Hematopoietic multipotent progenitor cell (in vitro differentiated cells): ENCODE measurements at places on chromosomes 5 and 9.
A peak's percentile ranks its signal among the peaks of the same experiment; 100 is the strongest.

DNA sequence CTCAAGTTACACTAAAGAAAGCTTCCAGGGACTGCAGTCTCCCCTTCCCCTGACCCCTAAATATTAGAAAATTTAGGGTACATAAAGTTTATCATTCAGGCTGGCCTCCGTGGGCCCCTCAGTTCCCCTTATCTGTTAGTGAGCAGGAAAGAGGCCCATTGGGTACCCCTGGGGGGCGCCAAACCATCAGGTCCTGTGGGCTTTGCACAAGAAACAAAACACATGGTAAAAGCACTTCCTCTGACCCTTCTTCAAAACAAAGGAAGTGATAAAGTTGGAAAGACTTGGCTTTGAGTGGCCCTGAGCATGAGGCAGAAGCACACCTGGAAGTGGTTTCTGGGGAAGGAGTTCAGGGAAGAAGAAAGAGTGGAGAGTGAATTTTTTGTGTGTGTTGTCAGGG, 213.0 kb downstream of the SMARCA2 start:
- DNase-seq = peak; percentile 23

GRCh38 chr5:7261049-7261448, 134.9 kb upstream of the ADCY2 start:
- peak; percentile 61 for DNase-seq

DNA sequence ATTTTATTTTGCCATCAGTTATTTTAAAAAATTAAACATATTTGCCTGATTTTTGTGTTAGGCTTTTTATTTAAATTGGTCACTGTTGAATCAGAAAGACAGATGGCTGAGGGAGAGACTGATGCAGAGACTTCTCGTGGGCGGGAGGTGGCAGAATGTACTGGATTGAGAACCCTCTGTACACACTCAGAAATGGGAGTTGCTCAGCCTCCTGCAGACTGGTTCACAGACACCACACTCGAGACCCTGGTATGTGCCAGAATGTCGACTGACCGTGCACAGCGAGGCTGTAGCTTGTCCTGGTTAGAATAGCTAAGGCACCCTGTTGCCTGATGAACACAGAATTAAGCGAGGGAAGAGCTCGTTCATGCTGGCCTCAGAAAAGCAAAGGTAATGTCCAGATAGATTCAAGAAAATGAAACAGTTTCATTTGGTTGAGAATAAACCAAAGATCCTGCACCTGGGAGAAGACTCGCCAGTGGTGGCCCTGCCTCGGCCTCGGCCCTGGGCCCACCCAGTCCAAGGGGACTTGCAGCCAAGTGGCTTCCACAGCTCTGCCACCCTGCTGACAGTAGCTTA, 71.3 kb upstream of the OTULINL start:
- no peak for DNase-seq

GRCh38 chr9:69172895-69173294, 1.2 kb upstream of the TJP2 start:
- DNase-seq = no peak

- no peak for DNase-seq
These were observed 18.0 kb downstream of the ZBTB43 start for GRCh38 chr9:126822873-126823272.

DNA sequence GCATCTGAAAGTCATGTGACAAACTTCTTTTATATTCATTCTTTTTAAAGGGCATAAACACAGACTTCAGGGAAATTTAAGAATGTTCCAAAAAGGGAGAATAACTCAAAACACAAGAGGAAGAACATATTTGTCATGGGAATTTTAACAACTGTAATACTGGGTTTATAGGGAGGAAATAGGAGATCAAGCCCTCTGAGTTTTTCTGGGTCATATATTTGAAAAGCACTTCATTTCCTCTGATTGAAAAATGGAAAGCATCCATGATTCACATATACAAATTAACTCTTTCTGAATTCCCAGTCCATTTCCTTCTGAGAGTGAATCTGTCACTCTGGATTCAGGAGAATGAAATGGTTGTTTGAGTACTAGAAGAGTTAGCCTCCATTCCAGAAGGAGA, 26.8 kb downstream of the LURAP1L start:
- DNase-seq = no peak

DNA sequence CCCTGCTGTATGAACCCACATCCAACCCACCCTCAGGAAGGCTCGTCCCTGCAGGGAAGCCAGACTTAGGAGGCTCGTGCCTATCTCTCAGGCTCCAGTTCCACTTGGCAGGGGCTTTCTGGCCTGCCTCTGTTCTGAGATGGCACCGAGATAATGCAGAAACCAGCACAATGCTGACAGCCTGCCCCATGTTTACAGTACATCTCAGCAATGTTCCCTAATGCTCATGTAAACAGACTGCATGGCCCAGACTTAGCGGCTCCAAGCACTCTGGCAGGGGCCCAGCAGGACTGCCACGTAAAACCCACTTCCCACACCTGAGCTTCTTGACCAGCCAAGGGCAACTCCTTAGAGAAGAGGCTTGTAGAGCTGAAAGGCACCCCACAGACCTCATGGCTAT, 499.5 kb upstream of the BRINP1 start:
- DNase-seq = no peak

DNA sequence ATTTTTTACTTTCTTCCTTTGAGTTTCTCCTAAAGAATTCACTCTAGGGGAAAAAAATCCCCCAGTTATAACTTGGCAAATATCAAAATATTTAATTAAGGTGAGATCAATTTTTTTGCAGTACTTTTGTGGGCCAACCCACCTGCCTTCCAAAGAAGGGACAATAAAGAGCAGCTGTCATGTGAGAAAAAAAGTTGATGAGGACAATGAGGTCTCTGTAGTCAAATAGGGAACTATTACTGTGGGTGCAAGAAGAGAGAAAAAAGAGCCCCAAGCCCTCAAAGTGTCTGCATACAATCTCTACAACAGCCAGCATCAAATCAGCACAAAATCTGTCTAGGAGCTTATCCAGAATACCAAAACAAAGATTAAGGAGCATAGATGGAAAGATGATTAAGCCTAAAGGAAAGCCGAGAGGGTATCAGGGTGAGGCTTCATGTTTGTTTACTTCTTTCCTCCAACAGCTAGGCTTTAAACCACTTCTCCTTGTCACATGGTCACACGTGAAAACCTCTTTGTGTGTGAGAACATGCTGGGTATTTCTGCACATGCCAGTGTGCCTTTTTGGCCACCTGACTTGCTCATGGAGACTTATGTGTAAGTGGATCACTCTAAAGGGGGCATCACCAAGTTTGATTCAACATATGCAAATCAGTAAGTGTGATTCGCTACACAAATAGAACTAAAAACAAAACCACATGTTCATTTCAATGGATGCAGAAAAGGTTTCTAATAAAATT, 19.2 kb upstream of the FYB1 start:
- no peak for DNase-seq

GRCh38 chr5:129899454-129899853, 4.8 kb upstream of the CHSY3 start:
- no peak for DNase-seq

DNA sequence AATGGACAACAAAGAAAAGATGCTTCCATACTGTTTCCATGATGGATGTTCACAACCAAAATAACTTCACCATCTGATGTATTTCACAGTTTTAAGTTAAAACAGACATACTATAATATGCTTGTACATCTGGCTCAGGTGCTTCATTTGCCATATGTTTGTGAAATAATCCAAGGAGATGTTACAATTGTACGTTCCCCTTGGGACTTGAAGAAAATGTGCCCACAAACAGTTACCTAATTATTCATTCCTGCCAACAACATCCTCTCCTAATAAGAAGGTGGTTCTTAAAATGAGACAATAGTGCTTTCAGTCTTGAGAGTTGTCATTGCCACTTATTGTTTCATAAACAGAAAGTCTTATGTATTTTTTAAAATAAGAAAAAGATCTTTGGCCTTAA, 33.1 kb upstream of the SMARCA2 start:
- no peak for DNase-seq

DNA sequence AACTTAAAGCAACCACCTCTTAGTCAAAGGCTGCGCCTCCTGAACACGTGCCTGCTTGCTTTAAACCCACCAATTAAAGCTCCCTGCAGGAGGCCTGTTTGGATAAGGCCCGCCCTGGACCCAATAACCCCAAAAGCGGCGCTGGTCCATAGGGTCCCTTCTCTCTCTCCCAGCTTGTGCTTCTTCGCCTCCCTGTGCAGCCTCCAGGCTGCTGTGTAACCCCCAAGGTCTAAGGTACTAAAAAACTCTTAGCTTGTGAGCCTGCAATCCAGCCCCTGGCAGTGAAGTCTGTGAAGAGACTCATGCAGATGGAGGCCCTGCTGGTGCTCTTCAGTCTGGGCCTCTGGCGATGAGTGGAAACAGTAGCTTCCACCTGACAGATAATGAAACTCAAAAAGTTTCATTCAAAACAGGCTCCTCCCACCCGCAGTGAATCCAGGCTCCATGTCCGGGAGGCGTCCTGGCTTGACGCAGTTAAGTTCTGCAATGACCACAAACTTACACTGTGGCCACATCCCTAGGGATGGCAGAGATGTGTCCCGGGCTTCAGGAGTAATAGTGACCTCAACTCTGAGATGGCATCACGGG, 97.3 kb downstream of the PRRT1B start:
- DNase-seq = no peak

GRCh38 chr5:68187268-68188055, 28.1 kb upstream of the PIK3R1 start:
- no peak for DNase-seq

DNA sequence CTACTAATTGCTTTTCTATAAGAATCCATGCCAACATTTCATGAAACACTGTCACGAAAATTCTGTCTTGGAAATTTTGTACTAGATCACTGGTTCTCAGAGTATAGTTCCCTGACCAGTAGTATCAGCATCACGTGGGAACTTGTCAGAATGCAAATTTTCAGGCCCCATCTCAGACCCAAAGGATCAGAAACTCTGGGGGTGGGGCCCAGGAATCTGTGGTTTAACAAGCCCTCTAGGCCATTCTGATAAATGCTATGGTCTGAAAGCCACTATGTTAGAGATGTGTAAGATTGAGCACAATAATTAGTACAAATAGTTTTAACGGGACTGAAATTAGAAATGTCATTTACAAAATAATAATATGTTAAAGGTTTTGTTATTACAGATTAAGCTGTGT, 615.7 kb upstream of the ARRDC3 start:
- DNase-seq = no peak

DNA sequence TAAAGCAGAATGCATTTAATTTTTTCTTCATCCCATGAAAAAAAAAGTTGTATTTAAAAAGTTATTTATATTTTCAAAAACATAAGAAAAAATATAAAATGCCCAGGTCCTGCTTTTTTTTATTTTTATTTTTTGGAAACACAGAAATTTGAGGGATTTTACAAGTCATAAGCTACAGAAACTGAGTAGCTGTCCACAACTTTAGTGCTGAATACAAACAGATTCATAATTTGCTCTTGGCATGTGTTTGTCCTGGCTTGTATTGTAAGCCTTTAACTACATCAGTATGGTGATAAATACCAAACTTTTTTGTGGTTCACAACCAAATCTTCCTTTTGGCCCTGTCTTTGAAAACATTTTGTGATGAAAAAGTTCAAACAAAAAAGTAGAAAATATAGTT, 7.5 kb upstream of the PLCXD3 start:
- DNase-seq = no peak

- DNase-seq = peak; percentile 82
These were observed 90.6 kb downstream of the RALGPS1 start for GRCh38 chr9:127004946-127005769.

- DNase-seq = no peak
These were observed 173.8 kb upstream of the MVB12B start for GRCh38 chr9:126152622-126153362.

DNA sequence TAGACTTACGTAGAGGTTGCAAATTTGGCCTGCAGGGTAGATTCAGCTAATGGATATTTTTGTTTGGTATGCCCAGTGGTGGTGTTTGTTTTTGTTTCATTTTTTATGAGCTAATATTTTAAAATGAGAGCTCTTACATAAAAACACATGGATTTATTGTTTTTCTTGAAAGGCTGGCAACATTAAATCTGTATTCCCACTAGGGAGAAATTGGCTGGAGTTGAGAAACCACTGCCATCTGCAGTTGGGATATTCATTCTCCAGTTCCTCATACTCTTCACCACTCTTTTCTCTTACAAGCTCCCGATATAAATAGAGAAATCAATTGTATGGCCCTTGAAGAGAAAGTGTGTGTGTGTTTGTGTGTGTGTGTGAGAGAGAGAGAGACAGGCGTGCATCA, 143.3 kb downstream of the ALDH1A1 start:
- DNase-seq = no peak

DNA sequence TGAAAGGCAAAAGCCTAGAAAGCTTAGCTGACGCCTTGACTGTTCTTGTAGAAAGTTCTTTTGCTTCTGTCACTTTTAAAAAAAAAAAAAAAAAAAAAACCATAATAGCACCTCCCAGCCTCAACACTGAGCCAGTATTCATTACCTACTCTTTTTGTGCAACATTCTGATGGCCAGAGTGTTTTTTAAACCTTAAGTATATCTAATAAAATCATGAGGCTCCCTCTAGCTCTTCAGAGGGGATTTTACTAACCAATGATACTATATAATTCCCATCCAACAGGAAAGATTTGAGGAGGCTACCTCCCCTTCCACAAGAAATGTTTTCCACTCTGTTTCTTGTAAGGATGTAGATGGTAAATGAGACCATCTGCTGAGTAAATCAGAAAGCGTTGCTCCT, 3.9 kb downstream of the BNC2 start:
- DNase-seq = no peak

GRCh38 chr5:54833590-54833989, 151.8 kb downstream of the ESM1 start:
- DNase-seq = no peak

GRCh38 chr5:142012186-142012785, 541 bp downstream of the GNPDA1 start:
- DNase-seq = no peak

DNA sequence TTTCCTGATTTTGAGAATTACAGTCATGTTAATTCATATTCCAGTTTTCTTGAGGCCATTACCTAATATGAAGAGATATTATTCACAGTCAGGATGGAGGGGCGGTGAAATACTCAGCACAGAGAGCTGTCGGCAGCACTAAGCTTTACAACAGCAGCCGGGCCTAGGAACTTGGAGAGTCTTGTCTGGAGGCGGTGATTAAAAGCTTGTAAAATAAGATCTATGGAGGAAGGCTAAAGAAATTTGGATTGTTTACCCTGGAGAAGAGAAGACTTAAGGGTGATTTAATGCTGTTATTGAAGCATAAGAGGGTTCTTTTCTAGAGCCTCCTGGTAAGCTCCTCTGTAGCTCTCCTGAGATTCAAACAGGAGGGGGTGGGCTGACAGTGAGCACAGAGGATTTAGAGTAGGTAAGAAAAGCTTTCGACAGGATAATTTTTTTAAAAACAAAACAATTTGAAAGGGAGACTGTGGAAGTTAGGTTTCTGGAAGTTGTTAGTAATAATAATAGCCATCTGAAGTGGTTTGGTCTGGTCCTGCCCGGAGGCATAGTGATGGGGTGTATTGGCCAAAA, 406.3 kb upstream of the ADAMTSL1 start:
- DNase-seq = no peak

GRCh38 chr9:22683700-22684075, 237.1 kb downstream of the DMRTA1 start:
- DNase-seq = no peak
